IMR-90 (cell line): ENCODE measurements at places on chromosomes 5 and 9. TPM values are rescaled to one million over a fixed set of nuclear protein-coding genes. Genes with fewer than 3 reads are reported as not detected.

DNA sequence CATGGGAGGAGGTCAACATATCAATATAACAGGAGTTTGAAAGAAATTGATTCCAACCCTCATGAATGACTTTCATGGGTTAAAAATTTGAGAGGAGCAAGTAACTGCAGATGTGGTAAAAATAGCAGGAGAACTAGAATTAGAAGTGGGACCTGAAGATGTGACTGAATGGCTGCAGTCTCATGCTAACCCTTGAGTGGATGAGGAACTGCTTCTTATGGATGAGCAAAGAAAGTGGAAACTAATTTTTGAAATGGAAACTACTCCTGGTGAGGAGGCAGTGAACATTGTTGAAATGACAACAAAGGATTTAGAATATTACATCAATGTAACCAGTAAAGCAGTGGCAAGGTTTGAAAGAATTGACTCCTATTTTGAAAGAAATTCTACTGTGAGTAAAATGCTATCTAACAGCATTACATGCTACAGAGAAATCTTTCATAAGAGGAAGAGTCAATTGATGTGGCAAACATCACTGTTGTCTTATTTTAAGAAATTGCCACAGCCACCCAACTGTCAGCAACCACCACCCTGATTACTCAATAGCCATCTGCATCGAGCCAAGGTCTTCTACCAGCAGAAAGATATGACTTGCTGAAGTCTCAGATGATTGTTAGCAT, 1683.2 kb downstream of the MAT2B start:
- H3K27me3 ChIP-seq = no peaks in the 10 kb centered on the region
- no peak overlapping the region for H3K4me3 ChIP-seq
- H3K36me3 ChIP-seq = no peaks in the 10 kb centered on the region
- no peak overlapping the region for H3K27ac ChIP-seq
- no peak for DNase-seq

- H3K27me3 ChIP-seq = no peaks in the 10 kb centered on the region
- peak overlapping the region; percentile 93 for H3K27ac ChIP-seq
- H3K4me1 ChIP-seq = peaks cover 77% of the 10 kb centered on the region
- peaks cover 6% of the 10 kb centered on the region; the same call in 1 of the 2 replicates for H3K36me3 ChIP-seq
- DNase-seq = peak; percentile 47
Observed at GRCh38 chr5:179270581-179271427, 74.5 kb downstream of the ADAMTS2 start.

- peak; percentile 18 for DNase-seq
- H3K4me1 ChIP-seq = peaks cover 23% of the 10 kb centered on the region
- no peak overlapping the region for H3K4me3 ChIP-seq
- peaks cover 3% of the 10 kb centered on the region for H3K27me3 ChIP-seq
Observed at GRCh38 chr5:171520300-171521174, 101.1 kb downstream of the FGF18 start.

- H3K27me3 ChIP-seq = no peaks in the 10 kb centered on the region
- no peaks in the 10 kb centered on the region for H3K36me3 ChIP-seq
- H3K27ac ChIP-seq = no peak overlapping the region
- DNase-seq = peak; percentile 42
- H3K4me1 ChIP-seq = no peaks in the 10 kb centered on the region
- H3K4me3 ChIP-seq = no peak overlapping the region
Observed at GRCh38 chr5:164302533-164303235, 797.3 kb downstream of the MAT2B start.

- H3K27ac ChIP-seq = no peak overlapping the region
- no peak overlapping the region for H3K4me3 ChIP-seq
- H3K27me3 ChIP-seq = peaks cover 1% of the 10 kb centered on the region; the same call in 1 of the 2 replicates
- H3K36me3 ChIP-seq = no peaks in the 10 kb centered on the region
- no peaks in the 10 kb centered on the region for H3K4me1 ChIP-seq
Observed at GRCh38 chr5:74586856-74587255, 53.7 kb downstream of the ENC1 start.

- H3K27me3 ChIP-seq = no peaks in the 10 kb centered on the region
- no peak overlapping the region for H3K4me3 ChIP-seq
- H3K27ac ChIP-seq = no peak overlapping the region
- no peaks in the 10 kb centered on the region for H3K36me3 ChIP-seq
- H3K4me1 ChIP-seq = no peaks in the 10 kb centered on the region
- no peak for DNase-seq
Observed at GRCh38 chr9:100690438-100690837, 112.6 kb downstream of the CAVIN4 start.

GRCh38 chr9:737400-738120, 103.9 kb upstream of the DMRT1 start:
- H3K4me3 ChIP-seq = no peak overlapping the region
- H3K36me3 ChIP-seq = peaks cover 31% of the 10 kb centered on the region
- peak overlapping the region; percentile 43; the same call in 1 of the 2 replicates for H3K27ac ChIP-seq

DNA sequence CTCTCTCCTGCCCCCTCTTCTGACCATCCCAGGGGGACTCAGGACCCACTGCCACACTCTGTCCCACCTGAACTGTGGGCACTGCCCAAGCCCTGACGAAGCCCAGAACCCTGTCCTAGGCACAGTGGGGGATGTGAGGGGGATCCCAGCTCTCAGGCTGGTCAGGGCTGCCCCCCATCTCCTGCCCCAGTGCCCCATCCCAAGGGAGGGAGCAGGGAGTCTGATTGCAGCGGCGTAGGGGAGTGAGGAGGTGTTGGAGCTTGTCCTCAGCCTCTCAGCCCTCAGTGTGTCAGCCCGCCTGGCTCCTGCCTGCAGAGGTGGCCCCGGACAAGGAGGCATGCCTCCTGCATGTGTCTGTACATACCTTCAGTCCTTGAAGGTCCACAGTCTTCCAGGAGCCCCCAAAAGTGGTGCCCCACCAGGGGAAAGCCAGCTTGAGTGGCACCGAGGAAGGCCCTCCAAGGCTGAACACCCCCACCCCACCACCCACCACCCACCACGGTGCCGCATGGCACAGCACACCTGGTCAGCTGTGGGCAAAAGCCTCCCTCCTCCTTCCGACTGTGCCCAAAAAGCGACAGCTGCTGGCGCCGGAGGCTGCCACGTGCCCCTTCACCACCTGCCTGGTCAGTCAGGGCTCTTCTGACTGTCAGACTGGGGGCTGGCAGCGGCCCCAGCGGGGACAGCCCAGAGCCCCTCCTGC, 930 bp downstream of the SARDH start:
- H3K27me3 ChIP-seq = peaks cover 4% of the 10 kb centered on the region; the same call in 1 of the 2 replicates
- no peak overlapping the region for H3K4me3 ChIP-seq
- peaks cover 5% of the 10 kb centered on the region; the same call in 1 of the 2 replicates for H3K4me1 ChIP-seq
- H3K36me3 ChIP-seq = no peaks in the 10 kb centered on the region
- no peak for DNase-seq
- H3K27ac ChIP-seq = no peak overlapping the region

DNA sequence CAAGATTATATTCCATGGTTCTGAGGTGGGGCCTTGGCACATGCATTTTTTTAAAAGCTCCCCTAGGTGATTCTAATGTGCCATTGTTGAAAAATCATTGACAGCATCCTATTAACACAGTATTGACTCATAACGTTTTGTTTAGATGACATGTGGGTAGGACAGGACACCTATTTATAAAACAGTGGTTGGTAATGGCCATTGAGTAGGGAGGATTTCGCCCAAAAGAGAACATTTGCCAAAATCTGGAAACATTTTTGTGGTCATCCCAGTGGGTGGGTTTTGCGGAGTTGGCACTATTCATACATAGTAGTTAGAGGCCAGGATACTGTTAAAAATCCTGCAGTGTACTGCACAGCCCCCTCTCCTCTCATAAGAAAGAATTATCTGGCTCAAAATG, 6.4 kb upstream of the CHD1 start:
- H3K27ac ChIP-seq = no peak overlapping the region
- H3K36me3 ChIP-seq = no peaks in the 10 kb centered on the region
- DNase-seq = no peak
- peaks cover 2% of the 10 kb centered on the region; the same call in 1 of the 2 replicates for H3K4me1 ChIP-seq
- no peak overlapping the region for H3K4me3 ChIP-seq

DNA sequence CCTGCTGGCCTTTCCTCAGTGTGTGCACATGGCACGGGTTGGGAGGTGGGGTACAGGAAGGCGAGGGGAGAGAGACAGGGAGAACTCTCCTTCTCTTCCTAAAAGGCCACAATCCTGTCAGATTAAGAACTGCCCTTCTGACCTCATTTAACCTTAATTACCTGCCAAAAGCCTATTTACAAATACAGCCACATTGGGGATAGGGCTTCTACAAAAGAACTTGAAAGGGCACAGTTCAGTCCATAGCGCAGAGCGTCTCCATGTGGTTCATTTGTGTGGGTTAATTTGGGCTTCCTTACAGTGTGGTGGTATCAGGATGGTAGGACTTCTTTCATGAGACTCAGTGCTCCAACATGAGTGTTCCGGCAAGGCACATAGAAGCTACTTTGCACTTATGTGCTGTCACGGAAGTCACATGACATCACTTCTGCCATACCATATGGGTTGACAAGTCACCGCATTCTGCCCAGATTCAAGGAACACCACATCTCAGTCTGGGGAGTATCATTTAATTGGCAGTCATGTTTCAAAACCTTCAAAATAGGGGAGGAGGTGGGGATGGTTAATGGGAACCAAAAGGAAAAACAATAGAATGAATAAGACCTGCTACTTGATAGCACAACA, 46.8 kb downstream of the NLN start:
- H3K4me1 ChIP-seq = peaks cover 3% of the 10 kb centered on the region; the same call in 1 of the 2 replicates
- DNase-seq = no peak
- H3K27ac ChIP-seq = peak overlapping the region; percentile 41

DNA sequence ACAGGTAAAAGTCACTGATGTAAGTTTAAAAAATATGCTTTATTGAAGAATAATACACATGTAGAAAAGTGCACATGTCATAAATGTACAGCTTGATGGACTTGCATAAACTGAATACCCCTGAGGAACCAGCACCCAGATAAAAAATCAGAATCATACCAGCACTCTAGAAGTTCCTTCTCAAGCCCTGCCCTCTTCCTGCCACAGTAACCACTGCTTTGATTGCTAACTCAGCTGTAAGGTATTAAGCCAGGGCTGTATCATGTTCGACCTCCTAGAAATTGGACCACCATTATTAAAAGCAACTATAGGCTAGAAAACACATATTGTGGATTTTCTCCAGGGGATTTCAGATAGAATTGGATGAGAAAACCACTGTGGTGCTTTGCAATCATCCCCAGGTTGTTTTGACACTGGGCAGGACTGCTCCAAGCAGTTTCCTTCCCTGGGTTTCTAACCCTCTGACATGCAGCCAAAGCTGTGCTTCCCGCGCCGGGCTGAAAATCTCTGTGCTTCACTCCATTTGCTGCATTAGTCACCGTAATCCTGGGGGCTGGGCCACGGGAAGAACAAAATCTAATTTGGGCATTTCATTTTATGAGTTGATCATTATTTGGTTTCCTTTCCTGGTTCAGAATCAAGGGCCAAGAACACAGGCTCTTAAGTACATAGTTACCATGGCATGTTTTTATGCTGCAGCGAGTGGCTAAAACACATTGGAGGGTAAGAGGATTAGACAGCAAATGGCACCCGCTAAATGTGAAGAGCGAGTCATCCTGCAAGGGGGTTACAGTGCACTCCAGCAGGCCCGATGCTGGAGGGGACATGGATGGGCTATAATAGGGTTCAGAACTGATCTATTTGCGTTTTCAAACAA, 139.4 kb upstream of the IL12B start:
- H3K27ac ChIP-seq = no peak overlapping the region
- peaks cover 2% of the 10 kb centered on the region for H3K27me3 ChIP-seq
- H3K36me3 ChIP-seq = no peaks in the 10 kb centered on the region

GRCh38 chr9:35518981-35519679, 29.2 kb downstream of the RUSC2 start:
- H3K4me1 ChIP-seq = peaks cover 42% of the 10 kb centered on the region
- H3K27me3 ChIP-seq = no peaks in the 10 kb centered on the region
- no peaks in the 10 kb centered on the region for H3K36me3 ChIP-seq
- peak overlapping the region; percentile 94 for H3K27ac ChIP-seq
- H3K4me3 ChIP-seq = no peak overlapping the region

DNA sequence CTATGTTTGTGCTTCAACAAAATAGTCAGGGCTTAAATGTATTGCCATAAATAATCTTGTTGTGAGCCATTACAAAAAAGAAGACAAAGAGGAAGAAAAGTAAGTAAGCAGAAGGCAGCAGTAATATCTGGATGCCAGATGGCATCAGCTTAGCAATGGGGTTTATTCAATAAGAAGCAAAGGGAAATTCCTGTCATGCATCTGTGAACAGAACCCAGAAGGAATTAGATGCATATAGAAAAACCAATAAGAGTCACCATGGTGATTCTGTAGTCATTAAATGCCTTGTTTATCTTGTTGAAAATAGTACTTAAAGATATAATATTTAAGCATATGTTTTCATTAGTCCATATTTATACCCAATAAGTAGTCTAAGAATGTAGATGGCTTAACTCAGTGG, 216.0 kb downstream of the ADAMTSL1 start:
- H3K27me3 ChIP-seq = no peaks in the 10 kb centered on the region
- no peaks in the 10 kb centered on the region for H3K4me1 ChIP-seq
- no peak overlapping the region for H3K4me3 ChIP-seq
- peak; percentile 29 for DNase-seq
- no peaks in the 10 kb centered on the region for H3K36me3 ChIP-seq
- no peak overlapping the region for H3K27ac ChIP-seq

DNA sequence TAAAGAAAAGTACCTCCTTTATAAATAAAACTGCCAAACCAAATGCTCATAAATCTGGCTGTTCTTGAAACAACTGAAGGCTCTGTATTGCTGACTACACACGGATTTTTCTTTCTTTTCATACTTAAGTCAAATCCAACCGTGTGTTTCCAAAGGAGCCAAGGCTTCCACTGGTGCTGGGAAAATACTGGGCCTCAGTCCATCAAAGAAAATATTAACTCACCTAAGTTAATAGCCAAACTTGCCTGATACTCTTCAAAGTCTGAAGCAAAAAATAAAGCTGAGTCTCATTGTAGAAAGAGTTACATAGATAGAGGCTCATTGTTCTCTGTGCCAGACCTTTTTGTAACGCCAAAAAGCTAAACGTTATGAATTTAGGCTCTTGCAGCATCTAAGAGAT, 350.4 kb upstream of the CDH9 start:
- H3K4me1 ChIP-seq = no peaks in the 10 kb centered on the region

DNA sequence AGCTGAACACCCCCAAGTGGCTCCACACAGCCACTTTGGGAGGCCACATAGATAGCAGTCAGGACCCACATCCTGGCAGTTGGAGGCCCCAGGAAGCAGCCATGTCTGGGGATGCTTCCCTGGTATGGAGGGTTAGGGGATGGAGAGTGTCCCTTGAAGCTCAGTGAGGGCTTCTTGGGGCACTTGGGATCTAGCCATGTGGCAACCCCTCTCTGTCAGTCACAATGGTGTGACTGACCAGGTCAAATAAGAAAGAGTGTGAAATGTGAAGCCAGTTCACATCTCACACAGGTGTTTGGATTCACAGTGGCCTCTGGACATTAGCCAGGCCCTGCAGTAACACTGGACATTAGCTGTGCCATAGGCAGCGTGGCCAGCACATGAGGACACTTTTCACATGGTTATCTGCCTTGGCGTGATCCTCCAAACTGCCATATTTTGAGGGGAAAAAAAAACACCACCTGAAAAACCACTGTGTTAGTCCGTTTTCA, 53.9 kb upstream of the IL17B start:
- no peak for DNase-seq
- peaks cover 31% of the 10 kb centered on the region for H3K36me3 ChIP-seq
- peaks cover 4% of the 10 kb centered on the region; the same call in 1 of the 2 replicates for H3K4me1 ChIP-seq
- H3K27ac ChIP-seq = no peak overlapping the region
- no peaks in the 10 kb centered on the region for H3K27me3 ChIP-seq
- H3K4me3 ChIP-seq = no peak overlapping the region

GRCh38 chr9:89633920-89634319, 29.1 kb downstream of the GADD45G start:
- no peak for DNase-seq
- no peak overlapping the region for H3K27ac ChIP-seq
- no peak overlapping the region for H3K4me3 ChIP-seq
- no peaks in the 10 kb centered on the region for H3K4me1 ChIP-seq
- no peaks in the 10 kb centered on the region for H3K36me3 ChIP-seq

The CYLC2 gene
- not detected in 2 replicates for total RNA-seq

The PLAC8L1 gene
- not detected in 2 replicates for total RNA-seq

The ACTBL2 gene
- total RNA-seq = 1.6 and 1.7 TPM in 2 replicates

The SLC34A3 gene
- total RNA-seq = not detected in 2 replicates

The SLC36A3 gene
- not detected in 2 replicates for total RNA-seq

The FBP2 gene
- total RNA-seq = not detected in 2 replicates
